Stimulated activated effector memory CD8-positive, alpha-beta T cell treated with anti-CD3 and anti-CD28 coated beads, Interleukin-12 subunit alpha, Interleukin-12 subunit beta, amount 100 ng/mL, for 72 hours (primary cell): ENCODE measurements at places on chromosomes 7 and 10.
A peak's percentile ranks its signal among the peaks of the same experiment; 100 is the strongest.

- no peak for DNase-seq
These were observed 41.5 kb downstream of the ASB4 start for GRCh38 chr7:95527033-95527775.

DNA sequence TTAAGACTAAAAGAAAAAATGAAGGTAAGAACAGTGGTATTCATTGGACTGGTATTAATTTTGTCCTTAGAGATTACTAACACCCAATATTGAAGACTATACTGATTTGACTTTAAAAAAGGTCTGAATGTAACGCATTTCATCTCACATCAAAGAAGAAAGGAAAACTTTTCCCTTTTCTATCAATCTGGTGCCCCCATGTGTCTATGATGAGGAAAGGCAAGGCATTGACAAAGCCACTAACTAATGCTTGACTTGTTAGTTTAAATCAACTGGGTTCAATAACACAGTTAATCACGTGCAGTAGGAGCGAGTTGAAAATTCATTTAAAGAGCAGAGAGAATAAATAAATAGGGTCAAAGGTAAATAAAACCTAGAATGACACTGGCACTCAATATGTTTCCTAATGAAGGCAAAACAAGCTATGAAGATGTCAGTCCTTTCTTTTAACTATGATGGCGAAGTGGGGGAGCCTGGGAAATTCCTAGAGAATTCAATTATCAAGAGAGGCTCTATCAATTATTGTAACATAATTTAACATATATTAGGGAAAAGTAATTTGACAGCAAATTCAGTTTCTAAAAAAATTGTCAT, 180.9 kb downstream of the ANK3 start:
- DNase-seq: no peak

DNA sequence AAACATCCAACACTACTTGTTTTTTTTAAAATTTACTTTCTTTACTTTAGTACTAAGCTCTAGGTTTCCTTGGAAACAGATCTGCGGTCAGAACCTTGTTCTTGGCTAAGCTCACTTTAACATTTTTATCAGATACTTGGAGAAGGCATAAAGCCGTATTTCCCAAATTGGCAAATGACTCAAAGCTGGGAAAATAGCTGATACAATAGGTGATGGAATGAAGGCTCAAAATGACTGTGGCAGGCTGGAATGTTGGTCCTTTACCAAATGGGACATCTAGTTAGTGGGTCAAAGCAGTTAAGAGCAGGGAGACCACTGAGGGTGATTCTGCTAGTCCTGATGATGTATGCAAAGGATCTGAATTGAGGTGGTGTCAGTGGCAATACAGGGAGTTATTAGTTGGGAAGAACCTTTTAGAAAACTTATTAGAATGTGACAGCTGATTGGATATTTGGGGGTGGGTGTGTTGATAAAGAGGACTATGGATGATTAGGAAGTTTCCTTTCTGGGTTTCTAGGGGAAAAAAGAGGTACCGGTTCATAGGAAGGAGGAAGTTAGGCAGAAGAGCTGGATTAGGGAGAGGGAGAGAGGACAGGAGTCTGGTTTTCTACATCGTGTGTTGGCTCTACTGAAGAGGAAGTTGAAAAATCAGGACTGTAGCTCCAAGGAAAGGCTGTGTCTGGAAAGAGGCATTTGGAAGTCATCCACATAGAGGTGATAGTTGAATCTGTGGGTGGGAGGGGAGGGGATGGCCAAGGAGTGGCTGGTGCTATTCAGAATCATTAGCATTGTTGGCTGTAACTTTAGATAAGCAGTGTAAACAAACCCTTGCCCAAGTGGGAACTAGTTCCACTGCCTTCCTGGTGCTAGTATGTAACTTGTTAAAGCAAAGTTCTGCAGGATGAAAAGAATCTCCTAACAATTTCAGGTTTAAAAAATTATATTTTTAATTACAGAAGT, 13.1 kb downstream of the PLCE1 start:
- DNase-seq: no peak

- no peak for DNase-seq
These were observed 101.6 kb downstream of the NPSR1 start for GRCh38 chr7:34759477-34760125.

GRCh38 chr10:3660753-3661152, 124.3 kb downstream of the KLF6 start:
- DNase-seq: no peak

GRCh38 chr7:81330108-81330507, 411.3 kb upstream of the SEMA3C start:
- DNase-seq: no peak

DNA sequence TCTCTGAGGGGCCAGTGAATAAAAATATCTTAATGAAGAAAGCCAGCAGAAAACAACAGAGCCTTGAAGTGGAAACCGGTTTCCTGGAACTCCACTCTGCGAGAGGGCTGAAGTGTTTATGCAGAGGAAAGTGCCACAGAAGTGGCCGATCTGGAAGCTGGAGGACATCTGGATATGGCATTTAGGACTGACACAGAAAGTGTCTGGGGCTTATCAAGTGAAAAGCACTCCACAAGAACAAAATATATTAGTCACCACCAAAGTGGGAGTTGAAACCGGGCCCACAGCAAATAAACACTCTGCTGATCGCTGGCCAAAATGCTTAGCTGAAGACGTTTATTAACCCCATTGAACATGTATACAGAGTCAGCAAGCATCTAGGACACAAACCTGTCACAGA, 7.8 kb downstream of the NOD1 start:
- no peak for DNase-seq

- no peak for DNase-seq
These were observed 1055.3 kb downstream of the REEP3 start for GRCh38 chr10:64576497-64576896.

DNA sequence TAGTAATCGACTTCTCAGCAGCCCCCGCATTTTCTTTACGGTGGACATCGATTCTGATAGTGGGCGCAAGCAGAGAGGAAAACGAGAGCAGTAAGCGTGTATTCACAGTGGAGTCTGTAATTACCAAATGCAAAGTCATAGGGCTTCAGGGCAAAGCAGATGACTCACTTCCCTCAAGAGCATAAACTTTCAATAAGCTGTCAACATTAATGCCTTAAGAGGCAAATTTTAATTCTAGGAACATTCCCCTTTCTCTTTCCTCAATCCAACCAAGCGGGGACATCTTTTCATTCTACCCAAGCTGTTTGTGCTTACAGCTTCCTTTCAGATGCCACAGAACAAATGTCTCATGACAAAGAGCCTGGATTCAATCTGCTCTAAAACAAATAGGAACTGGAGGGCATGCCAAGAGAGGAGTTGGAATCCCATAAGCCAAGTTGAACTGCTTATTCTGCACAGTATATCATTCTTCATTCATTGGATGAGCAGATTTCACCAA, 48.6 kb downstream of the MALSU1 start:
- DNase-seq: no peak

DNA sequence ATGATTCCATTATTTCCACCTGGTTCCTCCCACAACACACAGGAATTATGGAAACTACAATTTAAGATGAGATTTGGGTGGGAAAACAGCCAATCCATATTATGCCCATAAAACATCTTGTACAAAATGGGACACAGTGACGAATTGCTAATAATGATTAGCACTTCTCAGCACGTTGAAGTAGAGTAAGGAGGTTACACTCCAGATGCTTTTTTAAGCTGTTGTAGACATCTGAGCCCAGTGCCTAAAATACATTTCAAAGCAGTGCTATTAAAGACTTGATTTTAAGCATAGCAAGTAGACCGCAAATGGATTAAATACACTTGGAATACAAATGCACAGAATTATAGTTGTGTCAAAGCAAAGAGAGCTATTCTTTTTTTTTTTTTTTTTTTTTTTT, 105.9 kb downstream of the AASS start:
- no peak for DNase-seq

DNA sequence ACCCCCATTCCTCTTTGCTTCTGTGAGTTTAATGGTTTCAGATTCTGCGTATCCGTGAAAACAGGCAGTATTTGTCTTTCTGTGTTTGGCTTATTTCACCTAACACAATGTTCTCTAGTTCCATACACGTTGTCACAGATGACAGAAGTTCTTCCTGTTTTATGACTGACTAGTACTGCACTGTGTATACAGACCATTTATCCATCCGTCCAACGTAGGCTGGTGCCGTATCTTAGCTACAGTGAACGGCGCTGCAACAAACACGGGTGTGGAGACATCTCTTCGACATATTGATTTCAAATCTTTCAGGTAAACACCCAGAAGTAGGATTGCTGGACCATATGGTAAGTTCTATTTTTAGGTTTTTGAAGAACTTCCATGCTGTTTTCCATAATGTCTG, 181.7 kb downstream of the PARD3 start:
- DNase-seq: no peak

- DNase-seq: no peak
These were observed 11.3 kb upstream of the ATXN7L1 start for GRCh38 chr7:105887569-105888189.

GRCh38 chr10:5589661-5590511, 65.1 kb downstream of the CALML3 start:
- DNase-seq: no peak

- no peak for DNase-seq
These were observed 324.1 kb downstream of the ADARB2 start for GRCh38 chr10:1413256-1413655.

GRCh38 chr7:15625466-15625865, 61.0 kb downstream of the MEOX2 start:
- no peak for DNase-seq

DNA sequence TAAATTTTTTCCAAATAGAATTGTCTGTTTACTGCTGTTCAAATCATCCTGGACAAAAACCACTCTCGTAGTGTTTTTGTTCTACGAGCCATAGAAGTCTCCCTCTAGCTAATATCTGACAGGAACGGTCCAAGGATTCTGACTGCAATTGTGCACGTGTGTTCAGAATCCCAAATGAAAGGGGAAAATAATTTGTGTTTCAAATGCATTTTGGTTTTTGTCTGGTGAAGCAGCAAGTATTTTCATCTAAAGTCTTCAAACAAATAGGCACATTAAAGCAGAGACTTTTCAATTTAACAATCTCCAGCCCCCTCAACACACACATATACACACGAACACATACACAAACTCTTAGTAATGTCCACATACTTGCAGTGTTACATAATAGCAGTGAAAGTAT, 475 bp downstream of the NEUROD6 start:
- no peak for DNase-seq

DNA sequence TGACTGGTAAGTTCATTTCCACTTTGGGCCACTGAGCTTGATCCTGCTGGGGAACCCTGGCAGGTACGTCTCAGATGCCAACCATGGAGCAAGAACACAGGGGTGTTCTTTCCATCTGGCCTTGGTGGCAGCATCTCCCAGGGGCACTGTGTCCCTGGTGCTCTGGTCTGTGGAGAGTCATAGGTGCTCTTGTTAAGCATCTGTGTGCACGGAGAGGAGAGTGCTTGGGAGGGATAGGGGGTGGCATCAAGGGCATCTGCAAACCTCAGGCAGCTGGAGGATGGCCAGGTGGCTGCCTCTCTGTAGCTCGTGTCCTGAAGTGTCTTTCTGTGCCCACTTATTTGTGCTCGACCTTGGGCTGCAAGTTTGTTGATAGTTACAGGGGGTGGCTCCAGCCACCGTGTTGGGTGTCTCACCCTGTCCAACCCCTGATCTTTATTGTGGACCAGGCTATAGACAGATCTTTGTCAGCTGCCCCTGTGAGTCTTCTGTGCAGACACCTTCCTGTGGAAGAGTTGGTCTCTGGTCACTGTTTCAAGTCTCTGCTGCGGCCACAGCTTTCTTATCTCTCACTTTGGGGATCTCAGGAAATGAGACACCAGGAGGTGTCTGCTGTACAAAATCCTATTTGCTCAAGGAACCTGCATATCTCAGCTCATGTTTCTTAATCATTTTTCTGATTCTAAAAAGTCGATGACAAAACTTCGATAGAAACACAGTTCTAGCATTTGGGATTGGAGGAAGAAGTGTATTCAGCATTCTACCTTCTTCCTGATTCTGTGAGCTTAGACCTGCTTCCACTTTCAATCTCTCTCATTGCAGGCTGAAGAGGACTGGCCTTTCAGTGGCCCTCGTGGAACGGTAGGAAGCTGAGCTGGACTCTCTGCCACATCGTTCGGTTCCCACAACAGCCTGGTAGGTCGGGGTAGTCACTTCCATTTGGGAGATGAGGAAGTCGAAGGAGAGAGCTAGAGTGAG, 17.2 kb upstream of the GIMAP8 start:
- DNase-seq: no peak

DNA sequence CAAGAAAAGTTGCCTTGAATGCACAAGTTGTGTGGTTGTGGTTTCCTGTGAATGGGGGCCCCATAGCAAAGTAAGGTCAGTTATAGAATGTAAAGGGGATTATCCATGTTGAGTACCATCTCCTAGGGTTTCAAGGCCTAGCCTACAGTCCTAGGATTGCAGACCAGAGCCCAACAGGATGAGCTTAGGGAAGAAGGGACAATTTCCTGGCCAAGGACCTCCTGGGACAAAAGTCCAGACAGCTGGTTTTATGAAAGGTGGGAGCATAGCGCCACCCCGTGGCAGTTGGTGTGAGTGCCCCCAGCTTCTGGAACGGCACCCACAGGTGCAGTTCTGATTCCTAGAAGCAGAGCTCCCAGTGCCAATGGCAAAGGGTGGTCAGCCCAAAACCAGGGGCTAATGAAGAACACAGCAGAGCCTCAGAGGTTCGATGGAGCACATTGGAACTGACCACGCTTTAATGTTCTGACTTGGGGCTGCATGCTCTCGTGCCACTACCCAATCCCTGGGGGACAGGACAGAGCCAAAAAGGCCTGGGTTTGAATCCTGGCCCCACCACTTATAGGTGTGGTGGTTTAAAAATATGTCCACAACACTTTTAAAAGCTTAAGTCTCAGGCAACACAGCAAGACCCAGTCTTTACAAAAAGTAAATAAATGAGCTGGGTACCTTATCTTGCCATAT, 25.8 kb upstream of the TMEM120A start:
- DNase-seq: peak; percentile 64

DNA sequence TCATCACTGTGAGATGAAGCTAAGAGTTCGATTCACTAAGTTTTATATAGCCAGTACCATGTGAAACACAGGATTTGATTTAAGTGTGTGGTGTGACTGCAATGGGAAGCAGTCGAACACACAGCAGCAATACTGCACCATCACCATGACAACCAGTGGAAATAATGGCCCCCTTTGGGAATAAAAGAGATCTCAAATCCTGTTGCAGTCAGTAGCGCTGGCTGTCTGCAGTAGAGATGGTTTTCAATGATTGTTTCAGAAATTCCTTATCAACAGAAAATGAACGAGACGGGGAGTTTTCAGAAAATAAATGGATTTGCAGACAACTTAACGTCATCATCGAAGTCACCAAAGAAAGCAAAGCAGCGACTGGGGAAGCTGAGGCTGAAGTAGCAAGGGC, 91.0 kb downstream of the PTPRE start:
- DNase-seq: no peak

GRCh38 chr7:102012941-102013461, 195.6 kb downstream of the CUX1 start:
- DNase-seq: no peak
